ENCODE measurements at places on chromosomes 5 and 9.

DNA sequence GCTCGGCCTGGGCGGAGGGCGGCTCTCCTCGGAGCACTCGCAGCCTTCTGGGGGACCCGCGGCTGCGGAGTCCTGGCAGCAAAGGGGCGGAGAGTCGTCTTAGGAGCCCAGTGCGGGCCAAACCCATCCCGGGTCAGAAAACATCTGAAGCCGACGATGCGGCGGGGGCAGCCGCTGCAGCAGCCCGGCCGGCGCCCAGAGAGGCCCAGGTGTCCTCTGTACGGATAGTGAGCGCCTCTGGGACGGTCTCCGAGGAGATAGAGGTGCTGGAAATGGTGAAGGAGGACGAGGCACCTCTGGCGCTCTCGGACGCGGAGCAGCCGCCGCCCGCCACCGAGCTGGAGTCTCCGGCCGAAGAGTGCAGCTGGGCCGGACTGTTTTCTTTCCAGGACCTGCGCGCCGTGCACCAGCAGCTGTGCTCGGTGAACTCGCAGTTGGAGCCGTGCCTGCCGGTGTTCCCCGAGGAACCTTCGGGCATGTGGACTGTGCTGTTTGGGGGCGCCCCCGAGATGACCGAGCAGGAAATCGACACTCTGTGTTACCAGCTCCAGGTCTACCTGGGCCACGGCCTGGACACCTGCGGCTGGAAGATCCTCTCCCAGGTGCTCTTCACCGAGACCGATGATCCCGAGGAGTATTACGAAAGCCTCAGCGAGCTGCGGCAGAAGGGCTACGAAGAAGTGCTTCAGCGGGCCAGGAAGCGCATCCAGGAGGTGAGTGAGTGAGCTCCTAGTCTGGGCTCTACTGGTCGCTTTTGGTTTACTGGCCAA is 1.2 kb downstream of the JMY start:
- DNase-seq: peak; percentile 23

DNA sequence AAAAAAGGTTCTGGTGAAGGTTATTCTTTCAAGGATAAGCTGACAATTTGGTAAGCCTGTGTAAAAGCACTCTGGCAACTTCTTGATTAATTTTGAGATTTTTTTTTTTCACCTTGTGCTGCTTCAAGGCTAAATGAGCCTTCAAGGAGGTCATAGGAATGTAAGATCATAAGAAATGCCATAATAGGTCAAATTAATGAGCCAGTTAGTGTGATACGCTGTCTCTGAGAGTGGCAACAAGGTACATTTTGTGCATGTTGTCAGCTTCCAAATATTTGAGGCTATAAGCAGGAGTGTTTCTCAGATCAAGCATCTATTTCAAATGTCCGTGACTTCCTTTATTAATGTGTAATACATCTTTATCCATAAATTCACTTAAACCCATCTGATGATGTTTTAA is 72.3 kb upstream of the CDH6 start:
- DNase-seq: no peak

DNA sequence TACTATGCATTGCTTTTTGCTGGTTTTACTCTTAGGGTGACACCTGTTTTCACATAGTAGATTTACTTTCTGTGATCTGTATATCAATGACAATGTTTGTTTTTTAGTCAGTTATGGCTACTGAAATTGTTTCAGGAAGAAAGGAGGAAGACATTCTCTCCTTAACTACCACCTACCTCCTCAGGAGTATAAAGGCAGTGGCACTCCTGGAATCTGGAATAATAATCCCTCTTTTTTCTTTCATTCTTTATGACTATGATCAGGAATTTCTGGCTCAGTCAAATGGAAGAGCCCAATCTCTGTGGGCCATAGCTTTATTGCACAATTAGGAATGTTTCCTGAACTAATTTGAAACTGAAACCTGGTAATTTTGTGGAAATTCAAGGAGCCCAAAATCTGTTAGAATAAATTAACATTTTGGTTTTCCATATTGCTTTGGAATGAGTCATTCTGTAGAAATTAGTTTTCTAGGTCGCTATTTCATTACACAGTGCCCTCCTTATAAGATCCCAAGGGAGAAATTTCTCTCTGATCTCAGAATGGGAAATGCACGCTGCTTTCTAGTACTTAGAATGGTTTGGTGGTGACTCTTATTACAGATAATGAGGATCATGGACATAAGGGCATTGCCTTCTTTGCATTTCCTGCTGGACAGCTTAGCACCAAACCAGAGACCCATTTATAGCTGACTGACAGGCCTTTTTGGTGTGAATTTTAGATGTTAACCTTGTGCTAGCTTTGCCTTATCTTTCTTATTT is 95.3 kb upstream of the VLDLR start:
- DNase-seq: no peak

DNA sequence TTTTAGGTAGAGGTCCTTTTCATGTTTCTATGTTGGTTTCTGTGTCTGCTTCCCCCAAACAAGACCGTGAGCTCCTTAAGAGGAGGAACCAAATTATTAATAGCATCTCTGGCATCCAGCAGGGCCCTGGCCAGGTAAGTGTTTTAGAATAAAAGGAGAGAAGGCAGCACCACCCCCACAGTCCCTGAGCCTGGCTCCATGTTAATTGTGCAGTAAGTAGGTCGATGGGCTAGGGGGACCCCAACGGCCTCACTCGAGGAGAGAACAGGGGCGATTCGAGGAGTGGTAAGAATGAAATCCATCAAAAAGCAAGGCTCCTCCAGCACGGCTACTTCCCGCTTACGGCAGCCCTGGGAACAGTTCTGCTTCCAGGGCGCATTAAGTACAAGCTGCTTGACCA is 67.0 kb downstream of the GABBR2 start:
- no peak for DNase-seq

- DNase-seq: no peak
Measured at GRCh38 chr9:133694686-133695085, 43.5 kb downstream of the SARDH start.

DNA sequence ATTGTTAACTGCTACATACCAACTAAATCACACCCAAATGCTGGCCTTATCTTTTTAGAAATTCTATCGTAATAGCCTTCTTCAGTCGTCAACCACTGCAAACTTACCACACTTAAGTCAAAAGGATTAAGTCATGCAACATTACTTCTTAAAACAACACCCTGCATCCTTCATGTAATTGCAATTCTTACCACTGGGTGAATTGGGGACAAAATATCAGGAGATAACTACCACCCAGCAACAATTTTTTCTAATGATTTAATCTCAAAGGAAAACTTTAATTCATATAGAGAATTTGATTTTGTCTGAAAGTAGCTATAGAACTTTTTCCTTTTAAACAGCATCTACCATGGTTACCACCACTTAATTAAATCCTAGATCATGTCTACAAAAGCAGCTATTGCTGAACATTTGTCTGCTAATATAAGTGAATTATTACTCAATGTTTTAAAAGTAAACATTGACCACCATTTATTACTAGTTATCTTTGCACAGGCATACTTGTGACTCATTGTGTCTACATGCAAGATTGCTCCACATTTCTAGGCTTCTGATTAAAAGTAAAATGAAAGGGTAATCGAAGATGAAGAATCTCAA is 10.5 kb downstream of the MLLT3 start:
- DNase-seq: peak; percentile 79

GRCh38 chr5:128052780-128053179 is 30.8 kb upstream of the SLC12A2 start:
- peak; percentile 11 for DNase-seq

DNA sequence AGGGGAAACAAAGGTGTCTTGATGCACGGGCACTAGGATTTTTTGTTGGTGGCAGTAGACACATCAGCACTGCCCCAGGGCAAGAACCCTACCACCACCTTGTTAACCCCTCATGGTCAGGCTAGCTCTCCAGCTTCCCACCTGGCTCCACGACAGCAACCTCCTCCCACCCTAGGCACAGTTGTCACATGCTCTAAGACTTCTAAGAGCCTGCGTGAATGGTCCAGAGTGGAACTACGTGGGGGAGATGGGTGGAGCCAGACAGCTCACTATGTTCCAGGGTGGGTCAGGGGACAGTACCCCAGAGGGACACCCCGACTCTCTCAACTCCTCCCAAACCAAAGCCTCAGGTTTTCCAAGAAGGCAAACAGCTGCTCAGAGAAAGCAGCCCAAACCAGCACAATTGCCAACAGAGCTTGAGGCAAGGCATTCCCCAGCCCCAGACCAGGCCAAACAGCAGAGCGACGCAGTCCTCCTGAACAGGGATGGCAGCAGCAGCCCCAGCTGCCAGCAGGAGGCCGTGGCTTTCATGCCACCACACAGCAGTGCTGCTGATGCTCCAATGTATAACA is 78.0 kb downstream of the NRG2 start:
- no peak for DNase-seq

GRCh38 chr5:15037247-15037908 is 165.8 kb upstream of the ANKH start:
- no peak for DNase-seq

All from fibroblast of gingiva (primary cell).